ENCODE measurements at places on chromosomes 16 and 17. TPM values are rescaled to one million over a fixed set of nuclear protein-coding genes. Genes with fewer than 3 reads are reported as not detected.

DNA sequence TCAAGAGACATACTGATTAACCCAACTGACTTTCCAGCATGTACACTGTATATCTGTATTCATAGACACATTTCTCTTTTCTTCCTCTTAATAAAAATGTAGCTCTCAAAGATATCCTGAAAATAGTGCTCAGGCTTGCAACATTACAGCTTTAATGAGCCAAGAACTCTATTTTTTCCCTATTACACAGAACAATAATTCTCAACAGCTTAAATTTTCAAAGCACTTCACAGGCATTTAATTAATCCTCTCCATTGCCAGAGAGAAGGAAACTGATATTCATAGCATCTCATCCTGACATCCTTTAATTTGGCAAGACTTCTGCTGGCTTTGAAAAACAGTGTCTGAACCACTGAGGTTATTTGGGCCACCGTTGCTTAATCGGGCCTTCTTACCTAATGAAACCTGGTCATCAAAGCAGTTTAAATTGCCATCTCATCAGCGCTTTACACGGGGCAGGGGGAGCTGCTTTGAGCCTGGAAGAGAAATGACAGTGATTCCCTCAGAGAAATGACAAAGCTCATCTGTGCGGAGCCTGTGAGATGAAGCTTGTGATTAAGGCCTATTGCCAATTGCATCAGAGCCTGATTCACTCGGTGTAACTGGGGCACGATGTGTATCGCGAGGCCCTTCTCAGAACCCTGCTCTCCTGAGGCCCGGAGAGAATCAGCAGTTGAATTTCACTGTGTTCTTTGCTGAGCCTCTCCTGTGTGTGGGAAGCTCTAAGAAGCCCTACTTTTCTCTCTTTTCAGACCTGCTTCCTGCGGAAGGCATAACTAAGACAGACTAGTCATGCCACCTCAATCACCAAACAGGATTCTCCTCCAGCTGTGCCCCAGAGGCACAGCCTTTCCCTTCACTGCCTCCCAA, 8.5 kb upstream of the SIAH1 start:
- DNase-seq: no peak

- DNase-seq: no peak
These were observed 2.3 kb downstream of the KRTAP3-2 start for GRCh38 chr17:40997361-40997760.

DNA sequence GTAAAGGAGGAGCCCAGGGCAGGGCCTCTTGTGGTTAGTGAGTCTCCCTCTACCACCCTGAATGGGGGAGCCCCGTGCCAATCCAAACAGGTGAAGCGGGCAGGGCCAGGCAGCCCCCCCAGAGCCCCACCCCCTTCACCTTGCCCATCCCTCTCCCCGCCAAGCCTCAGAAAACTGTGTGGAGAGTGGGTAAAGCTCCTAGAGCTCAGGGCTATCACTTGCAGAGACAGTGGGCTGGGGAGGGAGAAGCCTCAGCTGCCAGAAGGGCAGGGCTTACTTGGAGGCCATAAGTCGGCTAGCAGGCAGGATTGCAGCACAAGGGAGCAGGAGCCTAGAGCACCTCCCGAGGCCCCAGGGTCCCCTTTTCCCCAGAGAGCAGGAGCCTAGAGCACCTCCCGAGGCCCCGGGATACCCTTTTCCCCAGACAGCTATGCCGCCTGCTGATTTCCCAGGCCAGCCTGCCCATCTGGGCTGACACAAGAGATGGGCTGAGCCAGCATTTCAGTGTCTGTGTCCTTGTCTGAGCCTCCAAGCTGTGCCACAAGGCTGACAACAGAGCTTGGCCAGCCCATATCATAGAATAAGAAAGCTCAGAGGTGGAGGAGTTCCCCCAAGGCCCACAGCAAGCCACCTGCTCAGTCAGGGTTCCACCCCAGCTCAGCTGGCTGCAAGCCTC, 6.7 kb upstream of the KRT14 start:
- no peak for DNase-seq

- no peak for DNase-seq
These were observed 6.9 kb upstream of the STH start for GRCh38 chr17:45992175-45992574.

DNA sequence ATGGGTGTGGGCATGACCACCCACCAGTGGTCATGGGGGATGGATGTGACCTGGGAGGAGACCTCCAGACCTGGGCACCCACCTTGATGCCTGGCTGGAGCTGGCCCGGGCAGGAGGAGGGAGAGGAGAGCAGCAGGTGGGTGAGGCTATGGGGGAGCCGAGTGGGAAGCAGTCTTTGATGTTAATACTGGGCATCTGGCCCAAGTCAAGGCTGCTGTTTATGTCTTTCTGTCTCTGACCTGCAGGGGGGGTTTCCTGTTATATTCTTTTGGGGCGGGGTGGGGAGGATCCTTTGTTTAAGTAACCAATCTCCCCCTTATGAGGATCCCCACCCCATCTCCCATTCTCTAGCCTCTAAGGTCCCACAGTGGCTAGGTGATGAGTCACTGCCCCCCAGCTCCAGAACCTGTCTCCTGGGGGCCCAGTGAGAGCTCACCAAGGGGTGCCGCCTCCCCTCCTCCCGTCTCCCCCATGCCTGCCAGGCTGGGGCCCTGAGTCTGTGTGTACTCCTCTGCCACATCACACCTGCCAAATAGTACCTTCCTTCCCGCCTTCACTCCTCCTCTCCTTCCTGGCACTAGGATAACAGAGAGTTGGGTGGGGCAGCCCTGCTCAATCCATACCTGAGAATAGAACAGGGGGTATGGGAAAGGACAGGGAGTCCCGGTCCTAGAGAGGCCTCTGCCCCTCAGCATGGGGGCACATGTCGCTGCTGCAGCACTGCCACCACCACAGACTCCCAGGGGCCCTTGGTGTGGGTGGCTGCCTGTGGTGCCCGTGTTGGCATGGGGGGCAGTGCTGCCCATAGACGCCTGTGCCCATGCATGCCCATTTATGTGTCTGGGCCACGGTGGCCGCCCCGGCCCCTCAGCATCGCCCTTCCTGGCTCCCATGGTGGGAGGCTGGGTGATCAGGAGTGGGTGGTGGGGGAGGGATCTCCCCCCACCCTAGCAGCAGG, 7.3 kb downstream of the THRA start:
- DNase-seq: no peak

Gene SEC14L5
- not detected for total RNA-seq

DNA sequence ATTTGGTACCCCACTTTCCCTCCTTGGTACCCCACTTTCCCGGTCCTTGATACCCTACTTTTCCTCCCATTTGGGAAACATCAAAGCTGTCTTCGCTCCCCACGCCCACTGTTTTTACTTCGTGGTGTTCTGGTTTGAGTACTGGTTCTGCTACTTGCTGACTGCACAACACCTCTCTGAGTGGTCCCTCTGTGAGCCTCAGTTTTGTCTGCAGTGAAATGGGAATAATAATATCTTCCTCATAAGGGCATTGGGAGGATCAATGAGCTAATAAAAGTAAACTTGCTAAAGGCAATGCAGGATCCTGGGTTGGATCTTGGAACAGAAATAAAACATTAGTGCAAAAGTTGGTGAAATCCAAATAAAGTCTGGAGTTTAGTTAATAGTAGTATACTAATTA, 70.0 kb upstream of the CLEC18A start:
- no peak for DNase-seq

DNA sequence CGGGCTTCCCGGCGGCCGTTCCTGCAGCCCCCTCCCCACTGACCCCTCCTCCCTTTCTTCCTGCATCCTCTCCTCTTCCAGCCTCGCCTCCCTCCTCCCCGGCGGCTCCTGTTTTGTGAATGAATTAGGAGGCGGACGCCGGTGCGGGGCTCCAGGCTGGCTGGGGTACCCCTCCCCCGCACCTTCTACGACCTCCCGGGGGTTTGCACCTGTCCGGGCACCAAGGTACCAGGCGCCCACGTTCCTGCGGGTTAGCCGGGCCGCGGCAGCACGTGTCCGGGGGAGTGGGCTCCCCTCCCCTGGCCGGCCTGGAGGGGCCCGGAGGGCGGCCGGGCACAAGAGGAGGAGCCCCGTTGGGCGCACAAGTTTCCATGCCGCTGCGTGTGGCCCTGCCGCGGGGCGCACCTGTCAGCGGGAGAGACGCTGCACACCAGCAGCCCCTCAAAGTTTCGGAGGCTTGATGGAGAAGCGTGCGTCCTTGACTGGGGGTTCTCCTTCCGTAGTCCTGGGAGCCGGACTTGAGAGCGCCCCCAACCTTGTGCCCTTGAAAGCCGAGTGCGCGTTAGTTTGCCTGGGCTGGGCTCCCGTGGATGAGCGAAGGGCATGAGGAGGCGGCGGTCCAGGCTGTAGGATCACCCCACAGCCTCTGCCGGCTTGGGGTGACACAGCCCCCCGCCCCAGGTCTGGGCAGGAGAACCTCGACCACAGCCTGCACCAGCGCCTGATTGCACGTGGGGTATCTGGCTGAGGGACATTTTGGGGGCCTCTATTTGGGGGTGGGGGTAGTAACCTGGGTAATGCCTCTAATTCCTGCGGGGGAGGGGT, 1.2 kb downstream of the HAS3 start:
- DNase-seq: no peak

Gene KRT33A
- not detected for total RNA-seq

- no peak for DNase-seq
These were observed 5.3 kb upstream of the COL1A1 start for GRCh38 chr17:50206604-50207293.

DNA sequence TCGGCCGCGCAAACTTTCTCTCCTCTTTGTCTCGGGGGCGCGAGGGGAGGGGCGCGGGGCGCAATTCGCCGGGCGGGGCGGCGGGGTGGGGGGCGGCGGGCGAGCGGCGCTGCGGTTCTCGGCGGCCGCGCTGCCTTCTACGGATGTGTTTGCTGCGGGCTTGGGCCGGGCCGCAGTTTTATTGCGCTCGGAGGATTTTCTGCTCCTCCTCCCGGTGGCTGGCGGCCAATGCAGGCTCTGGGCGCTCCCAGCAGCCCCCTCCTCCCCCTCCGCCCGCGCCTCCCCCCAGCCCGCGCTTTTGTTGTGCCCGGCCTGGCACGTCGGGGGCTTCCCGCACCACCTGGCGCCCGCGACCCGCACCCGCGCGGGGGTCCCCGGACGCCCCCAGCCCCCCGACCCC, at the start of gene TIMP2:
TSS of gene TIMP2 (minus strand) at position 154 of the 400 bp plus-strand sequence. CDS start 299 bp downstream, outside the sequence.
- peak; percentile 55 for DNase-seq

Gene TNK1
- total RNA-seq: 4.0 TPM

DNA sequence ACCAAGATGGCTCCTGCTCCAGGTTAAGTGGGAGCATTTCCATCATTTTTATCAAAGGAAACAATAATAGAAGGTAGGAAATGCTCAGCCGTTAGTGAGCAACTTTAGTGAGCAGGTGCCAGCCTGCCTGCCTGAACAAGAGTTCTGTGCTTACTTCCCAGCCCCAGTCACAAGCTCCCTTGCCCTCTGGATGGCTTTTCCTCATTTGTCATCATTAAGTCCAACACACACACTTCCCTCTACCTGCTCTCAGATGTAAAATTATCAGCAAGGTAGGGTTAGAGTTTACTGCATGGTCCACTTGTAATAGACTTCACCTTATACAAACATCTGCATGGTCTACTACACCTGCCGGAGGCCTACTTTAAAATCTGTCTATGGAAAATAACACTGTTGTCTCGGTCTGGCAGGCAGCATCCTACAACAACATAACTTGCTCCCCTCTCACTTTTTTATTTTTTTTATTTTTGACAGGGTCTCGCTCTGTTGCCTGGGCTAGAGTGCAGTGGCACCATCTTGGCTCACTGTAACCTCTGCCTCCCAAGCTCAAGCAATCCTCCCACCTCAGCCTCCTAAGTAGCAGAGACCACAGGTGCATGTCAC, 12.7 kb downstream of the TEX2 start:
- DNase-seq: no peak

GRCh38 chr17:12727076-12727760, 61.5 kb downstream of the MYOCD start:
- no peak for DNase-seq

Gene PPM1E
- 0.05 TPM for total RNA-seq

DNA sequence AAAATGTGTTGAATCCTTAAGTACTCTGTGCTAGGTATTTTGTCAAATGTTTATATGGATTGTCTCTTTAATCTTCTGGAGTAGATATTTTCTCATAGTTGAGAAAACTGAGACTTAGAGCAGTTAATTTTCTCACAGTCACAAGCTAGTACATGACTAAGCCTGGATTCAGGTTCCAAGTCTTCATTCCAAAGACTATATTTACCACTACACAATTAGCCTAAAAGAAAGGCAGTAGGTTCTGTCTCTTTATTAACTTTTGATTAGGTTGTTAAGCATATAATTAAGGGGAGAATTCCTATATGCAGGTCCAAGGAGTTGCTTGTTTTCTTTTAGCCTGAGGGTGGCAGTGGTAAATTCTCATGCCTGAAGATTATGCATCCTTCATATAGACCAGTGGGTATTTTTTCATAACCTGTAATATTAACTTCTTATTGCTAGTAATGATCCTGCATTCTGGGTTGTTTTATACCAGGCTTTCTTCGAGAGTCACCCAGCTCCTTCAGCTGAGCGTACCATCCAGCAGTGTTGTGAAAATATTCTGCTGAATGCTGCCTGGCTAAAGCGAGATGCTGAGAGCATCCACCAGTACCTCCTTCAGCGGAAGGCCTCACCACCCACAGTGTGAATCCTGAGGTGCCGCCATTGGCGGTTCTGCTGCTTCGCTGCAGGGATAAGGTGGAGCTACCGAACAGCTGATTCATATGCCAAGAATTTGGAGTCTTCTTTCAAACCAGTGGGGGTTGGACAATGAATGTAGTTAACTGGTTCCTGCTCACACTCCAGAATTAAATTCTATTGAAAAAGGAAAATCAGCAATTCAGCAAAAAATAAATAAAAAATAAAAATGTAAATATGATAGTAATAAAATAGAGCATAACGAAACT, 28.2 kb upstream of the KPNB1 start:
- no peak for DNase-seq

DNA sequence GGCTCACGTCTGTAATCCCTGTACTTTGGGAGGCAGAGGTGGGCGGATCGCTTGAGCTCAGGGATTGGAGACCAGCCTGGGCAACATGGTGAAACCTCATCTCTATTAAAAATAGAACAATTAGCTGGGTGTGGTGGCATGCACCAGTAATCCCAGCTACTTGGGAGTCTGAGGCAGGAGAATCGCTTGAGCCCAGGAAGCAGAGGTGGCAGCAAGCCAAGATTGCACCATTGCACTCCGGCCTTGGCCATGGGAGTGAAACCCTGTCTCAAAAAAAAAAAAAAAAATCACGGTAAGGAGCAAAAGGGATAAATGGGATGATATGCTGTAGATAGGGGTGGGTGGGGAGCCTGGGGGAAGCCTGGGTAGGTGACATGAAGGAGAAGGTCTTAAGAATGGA, 20.4 kb upstream of the TMEM98 start:
- peak; percentile 4 for DNase-seq

- DNase-seq: no peak
These were observed 3.0 kb upstream of the NLRC3 start for GRCh38 chr16:3580251-3580651.

DNA sequence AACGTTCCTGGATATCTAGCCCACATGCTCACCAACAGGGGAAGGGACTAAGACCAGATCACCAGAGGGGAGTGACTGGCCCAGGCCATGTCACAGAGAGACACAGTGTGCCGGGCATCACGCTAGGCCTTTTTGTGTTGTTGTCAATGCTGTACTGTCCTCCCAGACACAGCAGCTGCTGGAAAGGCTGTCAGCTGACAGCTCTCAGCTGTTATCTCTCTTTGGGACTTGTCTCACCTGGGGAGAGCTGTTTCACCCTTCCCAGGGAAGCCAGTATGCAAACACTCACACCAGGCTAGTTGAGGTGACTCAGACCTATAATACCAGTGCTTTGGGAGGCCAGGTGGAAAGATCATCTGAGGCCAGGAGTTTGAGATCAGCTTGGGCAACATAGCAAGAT, 19.4 kb downstream of the UNC45B start:
- DNase-seq: no peak

- DNase-seq: no peak
These were observed 246.6 kb upstream of the MAF start for GRCh38 chr16:79847101-79847500.
